ENCODE measurements at places on chromosomes 2 and 18.
A peak's percentile ranks its signal among the peaks of the same experiment; 100 is the strongest.

GRCh38 chr2:222594679-222595078, 61.2 kb downstream of the FARSB start:
- peak; percentile 41 for DNase-seq

DNA sequence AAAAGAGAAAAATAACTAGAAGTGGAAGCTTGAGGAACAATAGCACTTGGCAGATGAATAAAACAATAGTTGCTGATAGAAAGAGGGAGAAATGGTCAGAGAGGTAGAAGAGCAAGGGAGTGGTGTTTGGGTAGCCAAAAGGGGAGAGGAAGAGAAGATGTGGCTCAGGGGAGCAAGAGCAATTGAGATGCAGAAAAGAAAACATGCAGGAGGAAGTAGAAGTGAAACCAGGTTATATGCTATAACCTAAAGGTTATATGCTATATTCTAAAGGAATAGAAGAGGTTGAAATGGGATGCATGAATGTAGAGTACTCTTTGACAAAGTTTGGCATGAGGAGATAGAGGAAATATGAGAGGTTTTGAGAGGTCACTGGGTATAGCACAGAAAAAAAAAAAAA, 759.5 kb downstream of the SATB2 start:
- DNase-seq, result no peak

GRCh38 chr18:25651553-25651952, 299.6 kb upstream of the ZNF521 start:
- DNase-seq, result no peak

DNA sequence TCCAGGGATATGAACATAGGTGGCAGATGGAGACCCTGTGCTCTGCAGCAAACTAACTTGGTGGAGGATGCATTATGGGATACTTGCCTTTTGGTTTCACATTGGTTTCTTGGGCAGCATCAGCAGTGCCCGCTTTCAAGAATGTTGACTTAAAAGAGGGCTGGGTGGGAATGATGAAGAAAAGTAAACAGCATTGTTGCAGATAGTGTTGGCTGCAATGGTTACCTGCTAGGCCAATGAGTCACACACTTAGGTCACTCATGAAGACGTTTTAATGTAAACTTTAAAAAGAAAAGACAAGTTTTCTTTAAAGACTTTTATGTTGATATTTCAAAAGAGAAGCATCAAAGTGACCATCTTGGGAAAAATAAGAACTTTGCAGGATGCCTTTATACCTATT, 26.1 kb upstream of the FAM237A start:
- peak; percentile 58 for DNase-seq

DNA sequence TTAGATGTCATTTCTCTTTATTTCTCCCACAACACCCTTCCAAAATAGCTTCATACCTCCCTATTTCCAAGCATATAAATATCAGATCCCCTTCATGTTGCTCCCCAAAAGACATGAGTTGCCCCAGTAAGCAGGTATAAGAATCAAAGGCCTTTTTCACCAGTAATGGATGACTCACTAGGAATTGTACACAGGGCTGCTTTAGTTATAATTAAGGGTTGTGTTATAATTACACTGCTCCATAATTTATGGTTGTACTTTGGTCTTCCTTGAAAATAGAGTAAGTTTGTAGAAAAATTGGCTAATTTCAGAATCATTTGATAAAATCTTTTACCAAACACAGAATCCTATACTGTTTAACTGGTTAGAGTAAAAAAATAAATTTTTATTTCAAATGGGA, 8.8 kb upstream of the AQP4 start:
- DNase-seq, result no peak

DNA sequence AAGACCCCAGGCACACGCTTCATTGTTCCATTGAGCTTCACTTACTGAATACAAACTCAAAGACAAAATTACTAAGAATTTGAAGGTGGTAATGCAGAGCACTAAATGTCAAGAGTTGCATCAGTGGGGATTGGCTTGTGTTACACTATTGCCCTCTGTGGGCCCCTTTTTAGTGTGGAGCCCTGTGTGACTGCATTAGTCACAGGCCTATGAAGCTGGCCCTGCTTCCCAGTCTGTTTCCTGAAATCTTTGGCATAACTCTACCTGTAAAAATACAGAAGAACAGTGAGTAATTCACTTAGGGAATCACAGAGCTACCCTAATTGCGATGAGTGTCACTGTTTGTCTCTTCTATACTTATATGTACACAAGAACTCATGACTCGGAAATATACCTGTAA, 40.0 kb upstream of the STPG4 start:
- peak; percentile 78 for DNase-seq

- peak; percentile 60 for DNase-seq
These were observed 18.7 kb downstream of the SP140 start for GRCh38 chr2:230244211-230244610.

Data from ELR (cell line).